ENCODE measurements at places on chromosomes 4 and X.

GRCh38 chrX:43978226-43978625, 5.0 kb upstream of the NDP start:
- no peak for DNase-seq

- DNase-seq, result no peak
Measured at GRCh38 chr4:73776321-73776729, 36.0 kb downstream of the CXCL8 start.

DNA sequence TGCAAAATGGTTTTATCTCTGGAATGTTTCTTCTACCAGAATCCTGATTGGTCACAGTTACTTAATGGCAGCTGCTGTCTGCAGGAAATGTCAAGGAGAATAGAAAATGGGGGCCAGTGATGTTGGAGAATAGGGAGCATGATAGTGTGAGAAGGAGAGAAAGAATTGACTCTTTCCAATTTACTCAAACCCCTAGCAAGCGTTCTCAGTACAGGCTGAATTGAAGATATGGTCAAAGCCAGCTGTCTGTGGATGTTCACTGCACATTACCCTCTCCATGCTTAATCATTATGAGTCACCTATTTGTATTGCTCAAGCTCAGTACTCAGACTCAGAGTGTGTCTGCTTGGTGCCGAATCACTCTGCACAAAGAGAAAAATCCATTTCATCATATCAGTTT, 57.8 kb upstream of the FAM47B start:
- no peak for DNase-seq

DNA sequence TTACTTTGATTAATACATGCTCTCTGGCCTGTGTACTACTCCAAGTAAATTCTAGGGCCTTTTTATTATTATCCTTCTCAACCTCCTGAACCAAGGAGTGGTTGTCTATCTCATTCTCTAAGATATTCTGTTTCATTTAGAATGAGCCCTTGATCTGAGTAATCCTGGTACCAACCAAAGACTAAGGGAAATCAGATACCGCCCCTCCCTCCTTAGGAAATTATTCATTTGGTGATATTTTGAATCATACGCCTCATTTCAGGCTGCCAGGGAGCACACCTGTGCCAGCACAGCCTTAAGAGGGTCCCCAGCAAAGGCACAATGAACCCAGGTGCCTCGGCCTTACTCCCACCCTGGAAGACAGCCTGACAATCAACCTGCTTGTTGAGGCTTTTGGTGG, 73.2 kb upstream of the STARD8 start:
- DNase-seq, result no peak

DNA sequence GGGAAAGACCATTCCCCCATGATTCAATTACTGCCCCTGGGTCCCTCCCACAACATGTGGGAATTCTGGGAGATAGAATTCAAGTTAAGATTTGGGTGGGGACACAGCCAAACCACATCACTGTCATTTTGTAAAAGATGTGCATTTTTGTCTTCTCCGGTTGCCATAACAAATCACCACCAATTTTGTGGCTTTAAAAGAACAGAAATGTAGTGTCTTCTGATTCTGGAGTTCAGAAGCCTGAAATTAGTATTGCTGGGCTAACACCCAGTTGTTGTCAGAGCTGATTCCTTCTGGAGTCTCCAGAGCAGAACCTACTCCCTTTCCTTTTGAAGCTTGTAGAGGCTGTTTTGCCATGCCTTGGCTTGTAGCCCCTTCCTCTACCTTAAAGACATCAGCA, 54.1 kb upstream of the DHRSX start:
- no peak for DNase-seq

GRCh38 chrX:110000847-110001713, 1.8 kb upstream of the TMEM164 start:
- no peak for DNase-seq

DNA sequence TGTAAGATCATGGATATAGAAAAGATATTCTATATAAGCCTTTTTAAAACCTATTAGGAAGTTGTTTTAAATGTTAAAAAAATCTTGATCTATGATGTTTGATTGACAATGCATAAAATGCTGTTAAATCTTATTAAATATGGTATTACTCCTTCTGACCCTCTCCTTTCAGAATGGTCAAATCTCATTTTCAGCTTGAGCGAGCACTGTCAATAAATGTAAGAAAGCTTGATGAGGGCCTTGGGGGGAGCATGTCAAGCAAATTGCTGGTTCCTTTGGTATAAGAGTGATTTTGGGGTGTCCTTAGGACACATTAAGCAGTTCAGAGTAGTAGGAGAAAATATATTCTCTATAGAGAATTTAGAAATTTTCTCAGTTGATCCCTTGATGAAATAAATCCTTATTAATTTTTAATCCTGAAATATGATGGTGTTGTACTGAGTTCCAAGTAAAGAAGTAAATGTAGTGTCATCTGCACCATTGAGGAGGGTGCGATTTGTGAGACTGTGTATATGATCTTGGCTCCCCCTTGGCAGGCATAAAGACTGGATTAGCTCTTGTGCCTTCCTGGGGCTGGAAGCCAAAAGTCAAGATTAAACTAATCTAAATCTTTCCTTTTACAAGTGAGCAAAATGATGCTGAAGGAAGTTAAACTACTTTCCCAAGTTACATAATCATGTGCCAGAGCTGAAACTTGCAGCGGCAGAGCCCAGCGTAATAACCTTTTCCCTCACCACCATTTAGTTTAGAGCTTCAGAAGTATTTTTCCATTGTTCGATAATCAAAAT, 82.6 kb upstream of the ANK2 start:
- DNase-seq, result no peak

- no peak for DNase-seq
Measured at GRCh38 chr4:30717208-30718020, 2.8 kb upstream of the PCDH7 start.

DNA sequence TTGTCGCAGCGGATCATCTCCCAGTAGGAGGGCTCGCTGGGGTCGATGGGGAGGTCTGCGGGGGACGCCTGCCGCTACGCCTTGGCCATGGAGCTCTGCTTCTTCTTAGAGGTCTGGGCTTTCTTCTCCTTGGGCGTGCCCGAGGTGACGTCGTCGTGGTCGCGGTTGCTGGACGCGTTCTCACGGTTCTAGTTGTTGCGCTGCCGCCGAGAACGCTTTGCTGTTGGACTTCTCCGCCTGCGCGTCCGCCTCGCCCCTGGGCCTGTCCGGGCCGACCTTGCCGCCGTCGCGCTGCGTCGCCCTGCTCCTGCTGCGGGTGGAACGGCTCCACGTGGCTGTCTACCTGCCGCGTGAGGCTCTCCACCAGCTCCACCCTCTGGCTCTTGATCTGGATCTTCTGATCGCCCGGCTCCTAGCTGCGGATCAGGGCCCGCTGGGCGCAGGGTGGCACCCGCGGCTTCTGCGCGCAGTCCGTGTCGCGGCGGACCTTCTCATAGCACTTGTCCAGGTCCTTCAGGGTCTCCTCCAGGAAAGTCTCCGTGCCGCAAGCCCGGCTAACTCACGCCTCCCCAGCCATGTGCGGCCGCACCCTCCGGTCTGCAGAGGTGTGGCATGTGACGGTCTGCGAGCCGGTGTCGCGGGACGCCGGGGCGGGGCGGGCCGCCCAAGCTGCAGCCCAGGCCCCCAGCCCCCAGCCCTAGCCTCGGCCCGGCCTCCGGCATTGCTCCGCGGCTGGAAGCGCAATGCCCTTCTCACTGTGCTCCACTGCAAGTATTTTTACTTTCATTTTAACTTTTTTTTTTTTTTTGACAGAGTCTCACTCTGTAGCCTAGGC, 40.5 kb upstream of the OGT start:
- no peak for DNase-seq

- no peak for DNase-seq
Measured at GRCh38 chr4:185304541-185304940, 91.2 kb downstream of the LRP2BP start.

GRCh38 chr4:37715889-37716402, 29.8 kb upstream of the RELL1 start:
- DNase-seq, result peak; percentile 10

DNA sequence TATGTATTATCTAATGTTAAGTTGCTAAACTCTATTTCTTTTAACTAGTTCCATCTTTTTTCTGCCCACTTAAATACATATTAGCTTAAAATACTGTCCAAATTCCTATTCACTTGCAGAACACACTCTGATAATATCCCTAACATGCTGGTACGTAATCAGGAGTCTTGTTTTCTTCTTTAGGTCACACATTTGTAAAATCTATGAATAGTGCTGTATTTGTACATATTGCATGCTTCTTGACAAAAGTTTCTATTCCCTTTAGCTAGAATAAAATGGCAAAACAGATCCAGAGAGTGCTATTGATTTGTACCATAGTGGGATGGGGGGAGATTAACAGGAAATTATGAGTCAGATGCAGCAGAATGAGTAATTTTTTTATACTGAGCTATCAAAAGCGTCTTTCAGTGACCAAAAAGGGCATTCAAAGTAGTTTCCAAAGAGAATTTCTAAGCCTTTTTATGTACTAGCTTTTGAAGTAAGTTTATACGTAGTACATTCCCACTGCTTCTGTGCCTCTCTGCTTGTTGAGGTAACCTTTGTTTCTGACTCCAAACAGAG, 126.5 kb downstream of the PTPN13 start:
- DNase-seq, result no peak

GRCh38 chr4:74805601-74806000, 11.3 kb upstream of the BTC start:
- no peak for DNase-seq

GRCh38 chrX:5852941-5853340, 375.7 kb downstream of the NLGN4X start:
- DNase-seq, result no peak

- DNase-seq, result peak; percentile 53
Measured at GRCh38 chrX:150898343-150899190, at the start of gene CD99L2. TSS of gene CD99L2 (minus strand) at chrX:150898668. CDS start at chrX:150898588, 80 bp downstream.

DNA sequence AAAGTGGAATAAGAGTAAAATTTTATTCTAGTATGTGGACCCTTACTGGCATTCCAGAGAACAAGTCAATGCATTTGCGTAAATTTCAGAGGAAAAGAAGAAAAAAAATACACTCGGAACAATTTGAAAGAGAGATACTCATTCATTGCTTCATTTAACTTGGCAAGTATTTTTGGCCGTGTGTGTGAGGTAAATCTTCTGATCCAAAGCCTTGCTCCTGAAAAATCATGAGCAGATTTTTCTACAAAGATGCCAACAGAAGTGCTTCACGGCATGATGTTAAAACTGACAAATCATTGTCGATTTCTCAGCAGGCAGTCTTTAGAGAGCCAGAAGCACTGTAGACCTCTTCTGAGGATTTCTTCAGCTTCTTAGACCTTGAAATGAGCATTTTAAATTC, 194.0 kb downstream of the COX18 start:
- DNase-seq, result no peak

- no peak for DNase-seq
Measured at GRCh38 chr4:185793716-185794115, 18.3 kb downstream of the SORBS2 start.

DNA sequence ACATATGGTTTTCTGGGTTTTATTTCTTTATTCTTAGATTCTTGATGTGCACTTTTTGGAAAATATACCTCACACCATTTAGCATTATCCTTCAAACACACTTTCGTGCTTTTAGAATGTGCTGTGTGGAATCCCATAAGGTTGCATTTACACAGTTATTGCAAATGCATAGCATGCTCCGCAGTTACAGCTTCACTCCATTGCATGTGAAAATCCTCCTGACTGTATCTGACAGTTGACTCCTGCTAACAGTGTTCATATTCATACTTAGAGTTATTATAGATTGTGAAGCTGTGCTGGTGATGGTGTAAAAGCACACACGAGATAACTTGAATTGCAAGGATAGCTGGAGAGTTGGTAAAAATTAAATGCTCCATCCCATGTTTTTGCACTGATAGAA, 811.5 kb upstream of the TENM3 start:
- no peak for DNase-seq

GRCh38 chrX:120262859-120263708, 12.5 kb downstream of the ZBTB33 start:
- DNase-seq, result no peak

DNA sequence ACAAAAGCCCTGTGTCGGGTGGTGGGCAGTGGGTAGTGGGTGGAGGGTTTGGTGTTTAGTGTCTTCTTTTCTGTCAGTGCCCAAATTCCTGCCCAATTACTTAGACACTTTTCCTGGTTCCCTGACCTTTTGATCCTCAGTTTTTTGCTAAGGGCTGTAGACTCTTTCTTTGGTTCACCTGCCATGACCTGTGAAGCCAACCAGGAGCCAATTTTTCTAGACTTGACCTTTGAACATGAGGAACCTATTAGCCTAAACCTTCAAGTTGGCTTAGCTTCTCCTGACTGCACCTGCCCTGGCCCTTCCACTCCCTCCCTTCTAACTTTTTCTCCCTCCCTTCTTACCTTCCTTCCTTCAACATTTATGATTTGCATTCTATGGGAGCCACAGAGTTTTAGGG, 94.5 kb downstream of the MID1IP1 start:
- DNase-seq, result no peak

- DNase-seq, result no peak
Measured at GRCh38 chrX:153504445-153505016, 9.8 kb downstream of the BGN start.

DNA sequence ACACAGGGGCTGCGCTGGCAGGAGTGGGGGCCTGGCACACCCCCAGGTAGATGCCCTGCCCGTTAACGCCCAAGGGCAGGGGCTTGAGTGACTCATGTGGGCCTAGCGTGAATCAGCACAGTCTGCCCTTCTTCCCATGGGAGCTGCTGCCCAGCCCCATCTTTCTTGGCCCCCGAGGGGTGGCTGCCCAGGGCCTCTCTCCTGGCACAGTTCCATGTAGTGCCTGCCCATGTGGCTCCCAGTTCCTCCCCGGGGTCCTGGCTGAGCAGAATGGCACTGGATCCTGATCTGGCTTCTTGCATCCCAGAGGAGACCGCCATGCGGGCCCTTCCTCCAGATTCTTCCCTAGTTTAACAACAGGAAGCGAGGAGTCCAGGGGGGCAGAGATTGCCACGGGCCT, 2.1 kb upstream of the AVPR2 start:
- no peak for DNase-seq

GRCh38 chr4:27934871-27935270, 1074.2 kb downstream of the STIM2 start:
- DNase-seq, result no peak

- DNase-seq, result no peak
Measured at GRCh38 chr4:41712425-41712824, 36.1 kb downstream of the PHOX2B start.

GRCh38 chrX:23387550-23388184, 53.0 kb downstream of the PTCHD1 start:
- no peak for DNase-seq

GRCh38 chr4:138910195-138910913, 105.2 kb upstream of the NOCT start:
- DNase-seq, result no peak

DNA sequence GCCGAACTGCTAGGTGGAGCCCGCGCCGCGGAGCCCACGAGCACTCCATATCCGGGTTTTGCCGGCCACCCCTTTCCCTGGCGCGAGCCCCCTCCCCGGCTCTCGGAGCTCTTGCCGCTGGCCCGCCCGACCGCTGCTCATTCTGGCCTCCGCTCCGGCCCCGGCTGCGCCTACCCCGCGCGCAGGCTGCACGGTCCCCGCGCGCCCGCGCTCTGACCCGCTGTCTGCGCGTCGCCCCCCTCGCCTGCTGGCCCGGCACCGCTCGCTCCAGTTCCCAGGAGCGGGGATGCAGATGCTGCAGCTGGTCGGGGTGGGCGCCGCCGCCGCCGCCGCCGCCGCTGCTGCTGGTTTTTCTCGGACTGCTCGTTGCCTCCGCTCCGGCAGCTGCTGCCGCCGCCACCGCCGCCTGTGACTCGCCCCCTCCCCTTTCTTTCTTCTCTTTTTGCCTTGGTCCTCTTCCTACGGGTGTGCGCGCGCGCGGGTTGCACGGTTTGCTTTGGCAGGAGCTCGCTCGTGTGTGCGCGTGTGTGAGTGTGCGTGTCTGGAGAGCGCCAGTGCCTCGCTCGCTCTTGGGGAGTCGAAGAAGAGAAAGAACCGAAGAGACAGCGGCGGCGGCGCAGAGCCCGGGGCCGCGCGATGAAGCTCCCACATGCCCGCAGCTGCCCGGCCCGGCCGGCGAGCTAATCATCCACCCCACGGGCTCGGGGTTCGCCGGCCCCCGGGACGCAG, at the start of gene ADGRL3:
Gene ADGRL3, plus strand, starts transcription at position 140 of the 729 bp plus-strand sequence.
- DNase-seq, result peak; percentile 4
